Fibroblast of skin of left quadriceps (primary cell): ENCODE measurements at places on chromosomes 3 and 15.

DNA sequence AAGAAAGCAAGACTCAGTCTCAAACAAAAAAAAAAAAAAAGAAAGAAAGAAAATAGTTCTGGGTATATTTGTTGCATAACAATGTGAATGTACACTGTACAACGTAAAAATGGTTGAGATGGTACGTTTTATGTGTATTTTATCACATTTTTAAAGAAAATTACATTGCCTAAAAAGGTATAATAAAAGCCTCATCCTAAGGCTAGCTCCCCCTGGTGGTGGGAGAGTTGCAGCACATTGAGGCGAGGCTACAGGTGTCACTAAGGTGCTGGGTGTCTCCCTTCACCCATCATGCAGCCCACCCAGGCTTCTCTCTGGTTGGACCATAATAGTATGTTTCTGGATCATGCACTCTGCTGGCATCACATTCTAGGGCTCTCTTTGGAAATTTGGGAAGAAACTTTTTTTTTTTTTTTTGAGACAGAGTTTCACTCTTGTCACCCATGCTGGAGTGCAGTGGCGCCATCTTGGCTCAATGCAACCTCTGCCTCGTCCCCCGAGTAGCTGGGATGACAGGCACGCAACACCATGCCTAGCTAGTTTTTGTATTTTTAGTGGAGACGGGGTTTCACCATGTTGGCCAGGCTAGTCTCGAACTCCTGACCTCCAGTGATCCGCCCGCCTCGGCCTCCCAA, 12.4 kb upstream of the RAB11A start:
- no peak for DNase-seq

GRCh38 chr3:172140499-172141391, 101.4 kb downstream of the FNDC3B start:
- DNase-seq = peak; percentile 73

GRCh38 chr3:43268636-43269035, 17.7 kb upstream of the SNRK start:
- no peak for DNase-seq

- no peak for DNase-seq
Measured at GRCh38 chr15:69562564-69562963, 109.9 kb downstream of the RPLP1 start.

DNA sequence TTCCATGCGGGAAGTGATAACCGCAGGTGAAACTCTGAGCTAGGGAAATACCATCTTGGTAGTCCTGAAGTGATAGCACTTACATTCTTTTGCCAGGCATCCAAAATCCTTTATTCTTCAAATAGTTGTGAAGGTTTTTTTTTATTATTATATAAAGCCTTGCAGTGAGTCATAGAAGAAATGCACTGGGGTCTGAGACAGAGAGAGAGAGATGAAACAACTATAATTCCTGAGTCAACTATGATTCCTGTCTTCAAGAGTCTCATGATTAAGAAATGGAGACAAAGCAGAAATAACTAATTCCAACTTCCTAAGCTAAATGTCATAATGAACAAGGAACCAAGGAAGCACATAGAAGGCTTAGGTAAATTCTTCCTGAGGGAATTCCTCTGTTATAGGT, 495.6 kb downstream of the LPP start:
- DNase-seq = no peak

DNA sequence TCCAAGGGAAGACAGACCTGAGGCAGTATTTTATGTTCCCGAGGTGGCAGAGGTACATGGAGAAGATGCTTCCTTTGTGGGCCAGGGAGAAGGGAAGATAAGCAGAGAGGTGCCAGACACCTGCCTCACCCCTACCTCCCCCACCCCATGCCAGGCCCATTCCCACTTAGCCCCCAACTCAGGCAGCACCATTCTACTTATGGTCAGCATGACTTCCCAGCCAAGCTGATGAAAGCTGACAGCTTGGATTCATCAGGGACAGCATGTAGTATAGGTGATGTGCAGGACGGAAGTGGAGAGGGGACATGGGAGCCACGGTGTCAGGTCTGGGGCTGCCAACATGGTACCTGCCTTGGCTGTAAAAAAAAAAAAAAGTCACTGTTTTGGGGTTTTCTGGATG, 57.5 kb upstream of the CSPG4 start:
- no peak for DNase-seq

GRCh38 chr3:10437995-10438901, 67.1 kb downstream of the ATP2B2 start:
- DNase-seq = peak; percentile 67

DNA sequence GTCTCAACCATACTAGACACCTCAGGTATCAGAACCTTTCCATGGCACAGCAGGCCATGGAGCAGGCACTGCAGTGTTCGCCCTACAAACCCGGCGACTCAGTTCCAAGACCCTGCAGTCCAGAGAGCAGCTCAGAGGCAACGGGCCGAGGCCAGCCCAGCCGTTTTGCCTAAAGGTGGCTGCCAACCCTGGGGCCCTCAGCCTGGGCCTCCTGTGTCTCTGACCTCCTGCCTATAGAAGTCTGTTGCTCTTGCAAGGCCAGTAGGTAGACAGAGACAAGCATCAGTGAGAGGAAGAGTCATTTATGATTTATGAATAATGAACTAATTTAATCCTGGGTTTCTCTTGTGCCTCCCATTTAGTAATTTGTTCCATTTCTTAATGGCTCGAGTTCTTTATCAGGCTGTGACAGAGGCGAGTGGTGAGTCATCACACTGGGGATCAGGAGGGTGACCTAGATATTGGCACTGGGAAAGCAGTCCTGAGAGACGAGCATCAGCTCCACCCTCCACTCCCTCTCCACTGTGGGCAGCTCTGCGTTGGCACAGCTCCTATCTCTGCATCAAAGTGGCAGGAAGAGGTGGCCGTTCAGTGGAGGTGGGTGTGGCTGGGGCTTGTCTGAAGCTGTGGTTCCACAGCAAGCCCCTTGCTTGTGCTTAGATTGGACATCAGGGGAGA, 79.8 kb downstream of the ABHD5 start:
- DNase-seq = no peak

- no peak for DNase-seq
Measured at GRCh38 chr15:58081891-58082290, 16.4 kb upstream of the ALDH1A2 start.

DNA sequence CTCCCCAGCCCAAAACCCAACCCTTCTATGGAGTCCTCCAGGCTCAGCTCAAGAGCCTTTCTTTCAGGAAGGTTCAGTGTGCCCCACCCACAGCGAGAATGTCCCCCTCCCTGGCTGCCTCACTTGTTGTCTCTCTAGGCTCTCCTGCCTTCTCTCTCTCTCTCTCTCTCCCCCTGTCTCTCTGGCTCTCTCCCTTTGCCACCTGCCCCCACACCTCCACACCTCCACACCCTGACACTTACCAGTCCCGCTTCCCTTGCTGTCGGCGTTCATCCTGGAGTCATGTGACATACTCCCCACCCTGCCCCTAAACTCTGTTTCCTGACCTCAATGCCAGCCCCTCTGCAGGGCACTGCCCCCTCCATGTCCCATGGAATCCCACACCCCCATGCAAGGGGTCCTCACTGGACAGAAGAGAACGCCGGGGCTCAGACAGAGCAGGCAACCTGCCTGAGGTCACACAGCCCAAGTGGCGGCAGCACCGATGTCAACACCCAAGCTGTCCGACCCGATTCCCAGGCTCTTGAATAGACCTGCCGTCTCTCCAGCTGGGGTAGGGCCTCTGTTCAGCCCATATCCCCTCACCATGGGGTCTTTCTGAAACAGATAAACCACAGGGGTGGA, 28.5 kb upstream of the SLC6A6 start:
- DNase-seq = no peak

DNA sequence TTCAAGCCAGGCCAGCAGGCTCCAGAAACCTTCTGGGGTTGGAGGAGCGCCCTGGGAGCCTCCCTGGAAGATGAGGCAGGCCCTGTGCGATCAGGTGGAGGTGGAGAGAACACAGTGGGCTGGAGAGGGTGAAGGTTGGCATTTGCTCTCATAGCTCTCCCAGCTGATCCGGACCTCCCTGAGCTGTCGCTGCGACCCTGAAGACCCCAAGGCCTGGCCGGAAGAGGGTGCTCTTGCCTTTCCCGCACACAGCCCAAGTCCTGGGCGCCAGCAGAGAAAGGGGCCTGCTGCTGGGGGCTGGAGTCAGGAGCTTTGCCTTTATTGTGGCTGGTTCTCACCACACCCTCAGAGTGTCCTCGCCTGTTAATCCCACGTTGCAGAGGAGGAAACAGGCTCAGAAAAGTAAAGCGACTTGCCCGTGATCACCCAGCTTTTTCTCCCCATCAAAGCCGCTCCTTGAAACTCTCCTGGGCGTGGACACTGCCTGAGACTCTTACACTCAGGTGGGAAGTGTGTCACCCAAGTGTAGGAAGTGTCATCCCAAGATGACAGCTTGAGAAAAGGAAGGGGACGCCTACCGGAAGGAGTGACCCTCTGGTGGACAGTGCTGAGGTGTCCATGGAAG, 8.6 kb upstream of the RPL29 start:
- DNase-seq = peak; percentile 29

GRCh38 chr3:153028381-153028780, 133.6 kb upstream of the RAP2B start:
- no peak for DNase-seq

GRCh38 chr15:93920204-93920603, 311.2 kb upstream of the MCTP2 start:
- DNase-seq = no peak

GRCh38 chr3:187741403-187742350, 3.6 kb downstream of the BCL6 start:
- DNase-seq = no peak

DNA sequence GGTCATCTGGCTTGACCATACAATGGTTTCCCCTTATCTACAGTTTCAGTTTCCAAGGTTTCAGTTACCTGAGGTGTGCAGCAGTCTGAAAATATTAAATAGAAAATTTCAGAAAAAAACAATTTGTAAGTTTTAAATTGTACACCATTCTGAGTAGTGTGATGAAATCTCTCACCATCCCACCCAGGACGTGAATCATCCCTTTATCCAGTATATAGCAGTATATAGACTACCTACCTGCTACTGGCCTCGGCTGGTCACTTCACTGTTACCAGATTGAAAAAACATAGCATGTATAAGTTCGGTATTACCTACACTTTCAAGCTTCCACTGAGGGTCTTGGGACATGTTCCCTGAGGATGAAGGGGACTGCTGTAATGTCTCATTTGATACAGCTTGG, 12.0 kb downstream of the ARIH1 start:
- DNase-seq = no peak

- no peak for DNase-seq
Measured at GRCh38 chr3:27141668-27142067, 227.5 kb downstream of the NEK10 start.

GRCh38 chr3:56205406-56205805, 262.9 kb downstream of the ERC2 start:
- no peak for DNase-seq

DNA sequence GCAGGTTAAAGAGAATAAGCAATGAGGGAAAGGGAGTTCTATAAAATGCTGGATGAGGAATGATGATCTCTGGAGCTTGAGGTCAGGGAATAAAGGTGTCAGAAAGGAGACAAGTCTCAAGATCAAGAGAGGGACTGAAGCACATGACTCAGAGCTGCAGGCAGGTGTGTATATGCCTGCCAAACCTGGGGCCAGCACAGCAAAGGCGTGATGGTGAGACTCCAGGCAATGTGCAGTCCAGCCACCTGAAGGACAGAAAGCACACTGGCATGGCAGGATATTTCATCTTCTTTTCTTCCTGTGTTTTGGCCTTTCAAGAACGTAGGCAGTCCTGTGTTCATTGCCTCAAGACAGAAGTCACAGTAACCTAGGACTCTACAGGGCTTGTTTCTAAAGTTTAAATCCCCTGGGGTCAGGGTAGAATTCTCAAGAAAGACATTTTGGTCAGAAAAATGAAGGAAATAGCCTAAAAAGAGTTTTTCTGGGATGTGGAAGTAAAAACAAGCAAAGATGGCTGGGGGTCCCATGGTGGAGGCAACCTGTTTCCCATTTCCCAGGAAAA, 55.5 kb upstream of the TOPAZ1 start:
- no peak for DNase-seq

DNA sequence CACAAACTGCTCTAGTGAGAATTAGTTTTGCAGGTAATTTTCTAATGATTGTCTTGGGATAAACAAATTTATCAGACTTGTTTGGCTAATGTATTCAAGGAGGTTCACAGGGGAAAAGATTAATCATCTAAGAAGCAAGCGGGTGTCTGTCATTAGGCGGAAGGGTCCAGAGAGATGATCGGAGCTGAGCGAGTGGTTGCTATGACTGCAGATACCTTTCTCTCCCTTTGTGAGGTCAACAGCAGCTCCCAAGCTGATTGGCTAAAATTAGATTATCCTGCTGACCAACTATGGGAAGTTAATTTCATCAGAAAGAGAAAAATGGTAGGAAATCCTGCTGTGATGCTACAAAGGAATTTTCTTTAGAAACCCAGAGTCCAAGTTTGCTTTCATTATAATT, 276.0 kb downstream of the SOX2 start:
- no peak for DNase-seq

DNA sequence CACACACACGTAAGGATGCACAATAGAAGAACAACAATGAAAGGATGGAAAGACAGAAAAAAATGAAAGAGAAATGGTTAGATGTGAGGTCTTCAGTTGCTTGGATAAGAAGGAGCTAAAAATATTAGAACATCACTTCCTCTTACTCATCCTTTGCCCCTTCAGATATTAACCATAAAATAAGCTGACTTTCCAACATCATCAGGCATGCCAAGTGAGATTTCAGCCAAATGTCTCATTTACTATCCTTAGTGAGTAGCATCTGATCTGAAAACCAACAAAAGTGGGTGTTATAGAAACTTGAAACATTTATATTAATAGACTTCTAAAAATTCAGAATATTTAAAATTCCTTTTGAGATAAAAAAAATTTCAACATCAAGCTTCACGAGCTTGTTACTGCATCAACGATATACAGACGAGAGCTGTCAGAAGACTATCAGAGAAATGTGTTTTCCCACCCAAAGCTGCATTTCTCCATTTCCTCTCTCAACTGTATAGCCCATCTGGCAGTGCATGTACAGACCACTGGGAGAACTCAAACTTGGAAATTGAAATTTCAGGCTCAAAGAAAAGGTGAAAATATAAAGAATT, 25.4 kb upstream of the LSAMP start:
- DNase-seq = no peak

GRCh38 chr3:136197159-136197793, 1.1 kb upstream of the MSL2 start:
- no peak for DNase-seq

- no peak for DNase-seq
Measured at GRCh38 chr3:98180319-98180890, 13.9 kb downstream of the OR5H15 start.
